Panc1 (cell line): ENCODE measurements at places on chromosomes 3 and 15. TPM values are rescaled to one million over a fixed set of nuclear protein-coding genes. Genes with fewer than 3 reads are reported as not detected.
A peak's percentile ranks its signal among the peaks of the same experiment; 100 is the strongest.

- DNase-seq = no peak
Observed at GRCh38 chr3:157417247-157417646, 19.4 kb upstream of the PTX3 start.

- DNase-seq = peak; percentile 17
Observed at GRCh38 chr3:139937674-139938279, 2.8 kb downstream of the CLSTN2 start.

Gene NGRN
- total RNA-seq = 137 TPM

DNA sequence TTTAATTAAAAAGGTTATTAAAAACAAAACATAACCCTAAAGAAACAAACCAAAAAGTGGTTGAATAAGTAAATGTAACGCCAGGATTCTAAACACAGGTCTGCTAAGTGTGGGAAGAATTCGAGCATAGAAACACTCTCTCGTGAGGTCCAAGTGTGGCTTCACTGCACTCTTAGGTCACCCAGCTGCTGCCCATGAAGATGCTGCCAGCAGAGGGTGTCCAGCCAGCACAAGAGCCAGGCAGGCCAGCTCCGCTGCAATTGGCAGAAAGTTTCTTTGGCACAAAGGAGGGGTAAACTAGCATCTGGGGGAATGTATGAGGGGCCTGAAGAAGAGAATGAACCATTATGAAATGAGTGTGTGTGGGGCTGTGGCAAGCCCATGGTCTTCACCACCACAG, 215.7 kb upstream of the FEZF2 start:
- DNase-seq = no peak

DNA sequence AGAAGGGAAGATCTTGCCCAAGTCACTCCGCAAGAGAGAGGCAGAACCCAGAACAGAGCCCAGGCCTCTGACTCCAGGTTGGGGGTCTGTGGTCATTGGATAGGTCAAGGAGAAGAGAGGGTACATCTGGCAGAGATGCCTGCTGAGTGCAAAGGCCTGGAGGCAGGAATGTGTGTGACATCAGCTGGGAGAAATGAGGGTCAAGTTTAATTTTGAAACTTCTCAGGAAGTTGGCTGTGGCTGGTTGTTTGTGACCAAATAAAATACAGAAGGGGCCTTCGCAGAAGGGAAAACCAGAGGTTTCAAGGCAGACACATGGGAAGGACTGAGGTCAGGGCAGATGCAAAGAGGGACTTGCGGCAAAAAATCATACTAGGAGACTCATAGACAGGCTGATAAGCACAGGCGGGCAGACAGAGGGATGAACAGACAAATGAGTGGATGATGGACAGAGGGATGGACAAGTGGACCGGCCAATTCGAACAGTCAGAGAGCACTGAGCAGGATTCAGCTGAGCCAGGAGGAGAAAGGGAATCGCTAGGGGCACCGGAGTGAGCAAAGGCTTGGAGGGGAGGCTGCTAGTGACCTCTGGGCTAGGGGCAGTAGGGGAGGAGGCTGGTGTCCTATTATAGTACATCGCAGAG, 28.8 kb upstream of the CACNA2D2 start:
- DNase-seq = no peak

DNA sequence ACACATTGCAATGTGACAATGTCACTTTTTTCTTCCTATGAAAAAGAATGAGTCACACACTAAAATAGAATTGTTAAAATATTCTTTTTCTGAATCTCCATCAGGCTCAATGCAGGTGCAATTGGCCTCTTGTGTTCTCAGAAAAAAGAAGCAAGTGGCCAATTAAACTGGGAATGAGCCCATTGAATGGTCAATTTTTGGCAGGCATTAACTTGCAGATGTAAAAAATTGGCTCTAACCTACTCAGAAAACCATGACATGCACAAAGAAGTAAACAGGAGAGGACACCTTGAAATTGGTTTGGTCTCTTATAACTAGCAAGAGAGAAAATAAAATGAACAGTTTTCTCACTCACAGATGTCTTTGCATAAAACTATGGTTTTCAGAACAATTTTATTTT, 820.8 kb downstream of the TBL1XR1 start:
- DNase-seq = no peak

DNA sequence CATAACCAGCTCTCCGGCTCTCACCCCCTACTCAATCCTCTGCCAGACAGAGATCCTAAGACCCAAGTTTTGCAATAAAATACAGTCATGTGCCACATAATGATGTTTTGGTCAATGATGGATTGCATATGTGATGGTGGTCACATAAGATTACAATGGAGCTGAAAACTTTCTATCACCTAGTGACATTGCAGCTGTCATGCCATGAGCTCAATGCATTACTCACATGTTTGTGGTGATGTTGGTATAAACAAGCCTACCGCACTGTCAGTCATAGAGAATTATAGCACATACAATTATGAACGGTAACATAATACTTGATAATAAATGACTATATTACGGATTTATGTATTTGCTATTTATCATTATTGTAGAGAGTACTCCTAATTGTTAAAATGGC, 26.9 kb upstream of the SAMMSON start:
- no peak for DNase-seq

DNA sequence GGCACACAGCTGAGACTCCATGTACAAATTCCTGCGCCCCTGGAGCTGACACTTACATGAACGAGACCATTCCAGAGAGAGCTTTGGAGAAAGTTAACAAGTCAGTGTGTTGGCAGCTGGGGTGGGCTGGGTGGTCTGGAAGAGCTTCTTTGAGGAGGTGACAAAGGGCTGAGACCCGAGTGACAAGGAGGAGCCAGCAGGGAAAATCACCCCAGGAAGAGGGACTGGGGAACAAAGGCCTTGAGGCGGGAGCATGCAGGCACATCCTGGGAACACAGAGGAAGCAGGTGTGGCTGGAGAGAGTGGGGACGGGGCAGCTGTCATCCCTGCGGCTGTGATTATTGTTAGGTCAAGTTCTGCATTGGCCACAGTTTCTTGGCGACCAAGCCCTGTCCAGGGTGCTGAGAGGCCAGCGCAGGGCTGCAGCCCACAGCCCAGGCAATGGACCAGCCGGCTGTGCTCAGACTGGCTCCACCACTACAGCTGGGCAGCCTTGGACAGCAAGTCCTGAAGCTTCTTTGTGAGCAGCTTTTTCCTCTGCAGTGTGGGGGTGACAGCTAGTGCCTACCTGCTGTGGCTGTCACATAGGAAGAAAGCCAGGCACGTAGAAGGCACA, 34.2 kb upstream of the PRR23E start:
- no peak for DNase-seq

DNA sequence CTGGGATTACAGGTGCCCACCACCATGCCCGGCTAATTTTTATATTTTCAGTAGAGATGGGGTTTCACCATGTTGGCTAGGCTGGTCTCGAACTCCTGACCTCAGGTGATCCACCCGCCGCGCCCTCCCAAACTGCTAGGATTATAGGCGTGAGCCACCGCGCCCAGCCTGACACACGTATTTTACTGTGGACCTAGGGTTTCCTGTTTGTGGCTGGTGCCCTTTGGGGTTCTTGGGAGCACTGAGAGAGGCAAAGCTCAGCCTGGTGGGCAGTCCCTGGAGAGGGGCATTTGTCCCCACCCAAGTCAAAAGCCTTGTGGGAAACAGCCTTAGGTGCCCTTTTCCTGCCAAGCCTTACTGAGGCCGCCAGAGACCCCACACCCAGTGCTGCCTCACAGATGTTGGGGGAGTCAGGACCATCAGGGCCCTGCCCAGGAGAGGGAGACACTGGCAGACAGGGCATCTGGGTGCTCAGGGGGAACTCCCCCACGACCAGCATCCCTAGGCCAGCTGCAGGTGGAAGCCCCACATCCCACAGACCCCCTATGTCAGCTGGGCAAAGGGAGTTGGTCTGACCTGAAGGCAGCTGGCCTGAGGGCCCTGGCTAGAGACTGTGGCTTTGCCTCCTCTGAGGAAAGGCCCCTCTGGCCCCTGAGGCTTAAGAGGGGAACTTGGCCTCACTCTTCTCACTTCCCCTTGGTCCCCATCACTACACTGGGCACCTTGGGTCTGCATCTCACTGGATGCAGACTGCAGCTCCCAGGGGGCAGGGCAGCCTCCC, 35.1 kb downstream of the DNAH1 start:
- DNase-seq = no peak

DNA sequence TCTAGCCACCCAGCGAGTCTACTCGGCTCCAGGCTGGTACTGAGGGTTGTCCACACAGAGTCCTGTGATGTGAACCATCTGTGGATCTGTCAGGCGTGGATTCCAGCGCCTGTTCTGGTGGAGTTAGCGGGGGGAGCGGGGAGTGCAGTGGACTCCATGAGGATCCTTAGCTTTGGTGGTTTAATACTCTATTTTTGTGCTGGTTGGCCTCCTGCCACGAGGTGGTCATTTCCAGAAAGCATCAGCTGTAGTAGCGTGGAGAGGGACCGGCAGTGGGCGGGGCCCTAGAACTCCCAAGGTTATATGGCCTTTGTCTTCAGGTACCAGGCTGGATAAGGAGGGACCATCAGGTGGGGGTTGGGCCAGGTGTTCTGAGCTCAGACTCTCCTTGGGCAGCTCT, 446.5 kb downstream of the EDEM1 start:
- DNase-seq = no peak

DNA sequence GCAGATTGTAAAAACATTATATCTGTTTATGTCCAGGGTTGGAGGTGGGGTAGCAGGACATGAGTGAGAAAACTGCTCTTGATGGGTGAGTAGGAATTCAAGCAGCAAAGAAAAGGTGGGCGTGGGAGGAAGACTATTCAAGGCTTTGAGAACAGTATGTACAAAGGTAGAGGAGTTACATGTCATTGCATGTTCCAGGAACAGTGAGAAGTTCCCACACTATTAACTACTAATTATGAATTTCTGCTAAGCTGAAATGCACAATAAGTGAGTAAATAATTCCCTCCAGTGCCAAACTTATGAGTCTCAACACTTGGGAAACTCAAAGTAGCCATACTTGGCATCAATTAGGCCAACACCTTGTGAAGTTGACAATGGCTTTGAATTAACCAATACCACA, 80.1 kb downstream of the SRGAP3 start:
- DNase-seq = no peak

Gene THSD4
- 65.4 TPM for total RNA-seq

- DNase-seq = no peak
Observed at GRCh38 chr3:148077318-148077923, 620.3 kb upstream of the AGTR1 start.

DNA sequence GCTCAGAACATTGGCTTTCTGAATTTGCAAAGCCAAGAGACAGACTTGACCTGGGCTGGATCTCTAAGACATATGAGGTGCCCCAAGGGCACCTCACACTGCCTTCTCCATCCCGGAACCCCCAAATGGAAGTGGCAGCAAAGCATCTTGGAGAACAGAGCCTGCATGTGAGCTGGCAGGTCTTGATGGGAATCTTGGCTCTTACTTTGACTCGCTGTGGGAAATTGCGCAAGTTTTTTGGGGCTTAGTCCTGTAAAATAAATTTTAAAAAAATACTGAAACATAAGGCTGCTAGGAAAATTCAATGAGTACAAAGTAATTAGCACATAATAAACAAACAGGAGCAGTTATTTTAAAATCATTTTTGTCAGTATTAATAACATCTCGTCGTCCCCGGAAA, 13.7 kb upstream of the SEC22A start:
- no peak for DNase-seq

- DNase-seq = no peak
Observed at GRCh38 chr3:129793319-129793718, 100.2 kb downstream of the TMCC1 start.

Gene RYR3
- not detected for total RNA-seq

Gene POPDC2
- 0.15 TPM for total RNA-seq

GRCh38 chr3:124496061-124496460, 234.2 kb upstream of the UMPS start:
- DNase-seq = no peak

Gene GNAT1
- not detected for total RNA-seq

Gene ARGFX
- not detected for total RNA-seq
